Vagina (tissue), 2 donors: ENCODE measurements at places on chromosomes 3 and 15. TPM values are rescaled to one million over a fixed set of nuclear protein-coding genes. Genes with fewer than 3 reads are reported as not detected.

DNA sequence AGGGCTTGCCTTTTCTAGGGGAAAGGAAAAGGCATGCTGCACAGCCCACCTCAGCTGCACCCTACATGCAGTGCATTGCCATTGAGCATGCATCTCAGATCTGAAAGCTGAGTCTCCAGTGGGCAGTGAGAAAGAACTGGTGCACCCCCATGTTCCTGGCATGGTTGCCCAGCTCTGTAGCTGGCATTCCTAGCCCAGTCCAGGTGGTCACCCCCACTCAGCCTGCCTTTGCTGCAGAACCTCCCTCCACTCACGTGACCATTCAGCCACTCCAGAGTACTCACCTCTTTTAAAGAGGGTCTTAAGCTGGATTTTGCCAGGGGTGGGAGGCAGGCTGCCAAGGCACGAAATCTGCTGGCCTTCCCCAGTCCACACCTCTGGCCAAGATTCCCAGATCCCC, 208.6 kb upstream of the TOPAZ1 start:
- no peaks in the 10 kb centered on the region for H3K36me3 ChIP-seq
- no peaks in the 10 kb centered on the region for H3K27me3 ChIP-seq
- peak; percentile 40 for DNase-seq
- no peaks in the 10 kb centered on the region for H3K4me1 ChIP-seq
- H3K4me3 ChIP-seq: no peak overlapping the region
- H3K27ac ChIP-seq: no peak overlapping the region

DNA sequence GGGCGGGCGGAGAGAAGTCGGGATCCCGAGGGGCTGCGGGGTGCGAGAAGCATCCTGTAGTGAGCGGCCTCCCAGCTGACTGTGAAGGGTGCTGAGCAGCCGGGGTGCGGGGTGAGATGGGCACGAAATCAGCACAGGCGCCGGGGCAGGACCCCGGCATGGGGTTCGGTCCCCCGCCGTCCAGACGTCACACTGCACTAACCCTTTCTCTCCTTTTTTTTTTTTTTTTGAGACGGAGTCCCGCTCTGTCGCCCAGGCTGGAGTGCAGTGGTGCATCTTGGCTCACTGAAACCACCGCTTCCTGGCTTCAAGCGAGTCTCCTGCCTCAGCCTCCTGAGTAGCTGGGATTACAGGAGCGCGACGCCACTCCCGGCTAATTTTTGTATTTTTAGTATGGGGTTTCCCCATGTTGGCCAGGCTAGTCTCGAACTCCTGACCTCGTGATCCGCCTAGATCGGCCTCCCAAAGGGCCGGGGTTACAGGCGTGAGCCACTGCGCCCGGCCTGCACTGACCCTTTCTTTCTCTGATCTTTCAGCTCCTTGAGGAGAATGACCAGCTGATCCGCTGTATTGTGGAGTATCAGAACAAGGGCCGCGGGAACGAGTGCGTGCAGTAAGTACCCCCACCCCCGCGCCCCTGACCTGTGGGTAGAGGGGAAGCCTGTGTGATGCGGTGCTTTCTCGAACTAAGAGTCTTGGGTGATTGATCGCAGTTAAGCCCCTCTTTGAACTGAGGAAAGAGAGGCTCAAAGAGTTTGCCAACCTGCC, 513 bp downstream of the SS18L2 start:
- H3K4me1 ChIP-seq: peaks cover 22% of the 10 kb centered on the region
- peak overlapping the region; percentile 73 for H3K4me3 ChIP-seq
- no peaks in the 10 kb centered on the region for H3K27me3 ChIP-seq
- DNase-seq: no peak
- H3K36me3 ChIP-seq: no peaks in the 10 kb centered on the region

Gene CD200R1
- total RNA-seq: 0.49 TPM

GRCh38 chr3:411226-411625, 214.7 kb downstream of the CHL1 start:
- H3K27me3 ChIP-seq: no peaks in the 10 kb centered on the region
- H3K27ac ChIP-seq: no peak overlapping the region
- no peaks in the 10 kb centered on the region for H3K4me1 ChIP-seq
- DNase-seq: no peak
- H3K36me3 ChIP-seq: no peaks in the 10 kb centered on the region
- H3K4me3 ChIP-seq: no peak overlapping the region

Gene ISLR
- 208 TPM for total RNA-seq
